ENCODE measurements at places on chromosomes 12 and 14.
A peak's percentile ranks its signal among the peaks of the same experiment; 100 is the strongest.

GRCh38 chr14:53128303-53129028, 24.7 kb downstream of the DDHD1 start:
- no peak for DNase-seq
- peaks cover 28% of the 10 kb centered on the region for H3K4me1 ChIP-seq
- H3K4me3 ChIP-seq, result no peak overlapping the region
- no peaks in the 10 kb centered on the region for H3K36me3 ChIP-seq

GRCh38 chr12:56202366-56202765, 13.1 kb upstream of the SMARCC2 start:
- DNase-seq, result no peak
- H3K27ac ChIP-seq, result no peak overlapping the region
- H3K4me1 ChIP-seq, result peaks cover 15% of the 10 kb centered on the region

DNA sequence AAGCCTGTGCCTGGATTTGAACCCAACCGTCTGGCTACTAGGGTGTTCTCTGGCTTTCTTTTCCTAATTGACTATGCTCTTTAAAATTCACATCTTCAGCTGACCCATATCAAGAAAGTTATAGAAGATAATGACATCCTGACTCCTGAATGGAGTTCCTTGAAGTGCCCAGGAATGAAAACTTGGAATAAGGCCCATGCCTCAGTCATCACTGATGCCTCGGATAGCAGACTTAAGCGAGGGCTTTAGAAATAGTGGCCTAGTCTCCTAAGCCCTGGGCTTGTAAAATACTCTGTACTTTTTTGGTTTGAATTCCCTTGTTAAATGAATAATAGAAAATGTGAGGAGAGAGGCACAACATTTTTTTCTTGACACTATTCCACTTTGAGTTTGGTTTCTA, 39.0 kb downstream of the CHST11 start:
- peaks cover 6% of the 10 kb centered on the region for H3K4me1 ChIP-seq
- H3K36me3 ChIP-seq, result no peaks in the 10 kb centered on the region
- H3K27ac ChIP-seq, result no peak overlapping the region
- H3K4me3 ChIP-seq, result no peak overlapping the region
- no peaks in the 10 kb centered on the region for H3K27me3 ChIP-seq

GRCh38 chr12:131830914-131831571, 2.9 kb downstream of the MMP17 start:
- DNase-seq, result peak; percentile 78
- no peaks in the 10 kb centered on the region for H3K4me1 ChIP-seq
- H3K36me3 ChIP-seq, result no peaks in the 10 kb centered on the region
- H3K27me3 ChIP-seq, result no peaks in the 10 kb centered on the region
- peak overlapping the region; percentile 74 for H3K4me3 ChIP-seq

DNA sequence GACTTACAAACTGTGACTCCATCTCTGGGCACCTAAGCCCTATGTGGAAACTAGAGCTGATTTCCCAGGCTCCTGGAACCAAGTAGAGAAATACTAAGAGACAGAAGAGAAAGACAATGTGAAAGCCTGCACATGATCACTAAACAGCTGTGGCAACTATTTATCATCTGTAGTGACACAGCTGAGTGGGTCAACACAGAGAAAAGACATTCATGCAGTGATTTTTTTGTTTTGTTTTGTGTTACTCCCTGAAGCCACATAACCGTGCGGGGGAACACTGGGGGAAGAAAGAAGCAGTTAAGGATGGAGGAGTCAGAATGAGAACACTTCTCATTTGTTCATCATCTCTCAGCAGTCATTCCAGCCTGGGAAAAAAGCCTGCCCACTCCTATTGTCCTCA, 1.5 kb downstream of the PRR4 start:
- no peaks in the 10 kb centered on the region for H3K27me3 ChIP-seq
- H3K36me3 ChIP-seq, result no peaks in the 10 kb centered on the region
- H3K4me3 ChIP-seq, result no peak overlapping the region
- DNase-seq, result no peak
- no peaks in the 10 kb centered on the region for H3K4me1 ChIP-seq

GRCh38 chr12:90572778-90573177, 382.2 kb downstream of the CCER1 start:
- no peak overlapping the region for H3K4me3 ChIP-seq
- H3K4me1 ChIP-seq, result no peaks in the 10 kb centered on the region
- no peaks in the 10 kb centered on the region for H3K27me3 ChIP-seq
